MM.1S (cell line): ENCODE measurements at places on chromosomes 2 and 18.
A peak's percentile ranks its signal among the peaks of the same experiment; 100 is the strongest.

- DNase-seq: no peak
Observed at GRCh38 chr2:114108249-114108648, 218.4 kb downstream of the ACTR3 start.

GRCh38 chr18:69705987-69706386 is 241.7 kb downstream of the CD226 start:
- DNase-seq: no peak

DNA sequence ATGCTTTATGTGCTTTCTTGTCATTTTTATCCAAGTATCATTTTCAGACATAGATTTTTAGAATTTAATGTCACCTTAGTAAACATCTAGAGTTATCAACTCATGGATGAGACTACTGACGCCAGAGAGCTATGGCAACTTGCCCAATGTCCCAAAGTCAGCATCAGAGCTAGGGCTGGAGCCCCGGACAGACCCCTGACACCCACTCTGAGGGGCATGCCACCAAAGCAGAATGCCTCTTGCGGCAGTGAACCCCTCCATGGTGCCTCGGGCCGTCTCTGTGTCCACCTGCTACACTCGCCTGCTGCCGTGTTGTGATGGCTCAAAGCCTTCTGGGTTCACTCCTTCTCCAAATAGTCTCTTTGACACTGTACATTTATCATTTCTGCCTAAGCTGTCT is 5.4 kb downstream of the SIGLEC15 start:
- no peak for DNase-seq

GRCh38 chr18:55763298-55763697 is 175.3 kb upstream of the TCF4 start:
- no peak for DNase-seq

DNA sequence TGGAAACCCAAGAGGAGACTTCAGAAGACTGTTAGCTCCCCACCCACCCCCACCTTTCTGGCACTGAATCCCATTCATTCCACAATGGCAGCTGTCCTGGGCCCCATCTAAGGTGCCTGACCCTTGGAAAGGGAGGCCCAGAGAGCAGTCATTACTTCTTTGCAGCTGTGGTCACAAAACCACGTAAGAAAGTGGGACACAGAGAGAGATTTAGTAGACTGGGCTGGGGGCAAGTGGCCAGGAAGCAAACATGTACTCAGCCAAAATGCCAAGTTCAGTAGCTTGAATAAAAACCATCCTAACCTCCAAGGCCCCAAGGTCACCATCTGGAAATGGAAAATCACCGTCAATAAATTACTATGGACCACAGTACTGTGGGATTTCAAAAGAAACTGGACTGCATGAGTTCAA is 381.4 kb downstream of the TNS1 start:
- DNase-seq: no peak

- peak; percentile 21 for DNase-seq
Observed at GRCh38 chr2:68251855-68252399, 405 bp downstream of the PPP3R1 start.
